NCI-H1930 (cell line): ENCODE measurements at places on chromosomes 4 and X.

- DNase-seq, result no peak
These were observed 7.6 kb upstream of the VEGFD start for GRCh38 chrX:15391850-15392249.

- DNase-seq, result no peak
These were observed 608.0 kb downstream of the TLL1 start for GRCh38 chr4:166481055-166481454.

DNA sequence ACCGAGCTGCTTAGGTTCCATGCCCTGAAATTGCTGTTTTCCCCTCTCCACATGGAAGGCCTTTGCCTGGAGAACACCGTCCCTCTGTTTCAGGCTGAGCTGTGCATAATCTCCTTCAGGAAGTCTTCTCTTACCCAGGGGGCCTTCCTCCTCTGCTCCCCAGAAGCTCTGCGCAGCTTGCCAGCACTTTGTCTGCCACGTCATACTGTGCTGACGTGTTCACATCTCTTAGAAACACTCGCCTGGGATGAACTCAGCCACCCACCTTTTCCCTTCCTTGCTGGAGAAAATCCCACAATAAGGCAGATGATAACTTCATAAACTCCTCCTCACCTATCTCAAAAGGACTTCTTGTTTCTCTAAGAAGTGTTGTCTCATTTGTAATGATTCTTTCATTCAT, 110.7 kb downstream of the ARHGAP10 start:
- DNase-seq, result no peak

DNA sequence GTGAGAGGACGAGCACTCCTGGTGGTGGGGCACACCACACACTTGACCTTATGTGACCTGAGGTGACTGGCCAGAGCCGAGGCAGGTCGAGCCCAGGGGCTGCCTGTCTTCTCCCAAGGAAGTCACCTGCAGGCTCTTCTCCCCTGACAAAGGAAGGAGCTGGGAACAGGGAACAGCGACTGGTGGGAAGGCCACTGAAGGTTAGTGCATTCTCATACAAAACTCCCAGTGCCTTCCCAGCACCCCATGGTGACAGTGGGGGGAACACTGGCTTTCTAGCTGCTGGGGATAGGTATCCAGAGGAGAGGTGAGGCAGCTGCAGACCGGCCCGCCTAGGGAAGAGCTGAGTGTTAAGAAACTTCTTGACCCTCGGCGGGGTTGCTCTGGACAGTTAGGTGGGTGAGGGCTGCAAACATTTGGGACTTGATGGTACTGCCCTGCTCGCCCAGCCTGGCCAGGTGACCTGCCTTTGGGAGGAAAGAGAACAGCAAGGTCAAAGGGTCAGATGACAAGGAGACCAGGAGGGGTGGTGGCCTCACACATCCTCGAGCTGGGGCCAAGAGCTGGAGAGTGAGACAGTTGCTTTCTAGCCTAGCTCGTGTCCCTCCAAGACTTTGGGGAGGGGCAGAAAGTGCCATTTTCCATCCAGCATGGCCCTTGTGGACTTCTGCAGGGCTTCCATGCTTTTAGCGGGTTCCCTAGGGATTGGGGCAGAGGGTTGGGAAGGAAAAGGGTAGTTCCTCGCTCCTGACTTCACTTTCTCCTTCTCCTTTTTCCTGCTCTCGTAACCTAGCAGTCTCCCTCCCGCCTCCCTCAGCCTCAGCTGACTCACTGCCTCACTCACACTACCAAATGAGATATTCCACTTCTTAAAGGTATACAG, 2.7 kb downstream of the NALF2 start:
- DNase-seq, result no peak

GRCh38 chrX:18825375-18825774, 117.9 kb downstream of the PPEF1 start:
- no peak for DNase-seq

- DNase-seq, result peak; percentile 50
These were observed 33.9 kb upstream of the HPF1 start for GRCh38 chr4:169791527-169792156.

DNA sequence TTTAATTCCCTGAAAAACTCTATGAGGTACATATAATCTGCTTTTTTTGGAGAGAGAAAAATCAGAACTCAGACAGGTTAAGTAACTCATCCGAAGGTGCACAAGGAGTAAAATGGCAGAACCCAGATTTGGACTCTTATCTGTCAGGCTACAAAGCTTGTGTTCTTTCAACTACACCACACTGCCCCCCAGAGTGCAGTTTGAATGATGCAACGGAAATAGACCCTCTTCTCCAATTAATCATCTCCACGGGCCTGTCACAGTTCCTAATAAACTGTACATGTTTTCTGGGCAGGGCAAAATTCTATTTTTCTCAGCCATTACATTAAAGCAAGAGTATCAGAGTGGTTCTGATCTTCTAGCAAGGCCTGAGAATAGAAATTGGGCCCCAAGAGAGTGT, 35.3 kb upstream of the DCX start:
- peak; percentile 9 for DNase-seq

DNA sequence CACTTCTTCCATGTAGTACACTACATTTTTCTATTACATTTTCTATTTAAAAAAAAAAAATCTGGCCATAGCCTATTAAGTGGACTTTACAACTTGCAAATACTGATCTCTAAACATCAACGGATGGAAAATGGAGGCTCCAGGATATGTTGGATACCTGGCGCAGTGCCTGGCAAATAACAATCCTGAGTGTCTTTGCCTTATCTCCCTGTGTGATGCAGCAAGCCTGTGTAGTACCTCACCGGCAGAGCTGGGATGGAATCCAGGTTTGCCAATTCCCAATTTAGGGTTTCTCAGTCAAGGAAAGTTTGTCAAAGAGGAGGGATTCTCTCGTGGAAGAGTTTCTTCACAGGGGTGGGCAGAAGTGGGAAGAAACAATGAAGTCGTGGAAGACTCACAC, 93.2 kb downstream of the KDR start:
- no peak for DNase-seq
